Glutamatergic neuron (in vitro differentiated cells): ENCODE measurements at places on chromosomes 13 and 19.

DNA sequence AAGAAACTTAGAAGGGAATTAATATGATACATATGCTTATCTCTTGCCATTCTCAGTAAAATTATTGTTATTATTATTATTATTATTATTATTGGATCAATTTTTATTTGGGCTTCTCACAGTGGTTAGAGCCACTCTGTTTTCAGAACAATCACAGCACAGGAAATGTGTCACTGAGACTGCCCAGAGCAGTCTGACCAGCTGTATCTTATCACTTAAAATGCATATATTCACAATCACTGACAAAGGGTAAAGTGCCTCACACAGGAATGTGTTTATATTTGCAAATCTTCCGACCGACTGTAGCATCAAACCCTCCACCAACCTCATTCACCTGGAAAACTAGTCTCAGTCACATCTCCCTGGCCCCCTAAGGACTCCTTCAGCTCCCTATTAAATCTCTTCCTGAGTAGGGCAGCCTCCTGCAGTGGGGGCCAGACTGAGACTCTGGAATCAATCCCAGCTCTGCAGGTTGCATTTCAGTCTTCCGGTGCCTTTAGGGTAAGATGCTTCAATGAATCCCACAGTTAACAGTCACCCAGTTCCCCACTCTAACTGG is 738.3 kb upstream of the SLITRK5 start:
- DNase-seq, result no peak

DNA sequence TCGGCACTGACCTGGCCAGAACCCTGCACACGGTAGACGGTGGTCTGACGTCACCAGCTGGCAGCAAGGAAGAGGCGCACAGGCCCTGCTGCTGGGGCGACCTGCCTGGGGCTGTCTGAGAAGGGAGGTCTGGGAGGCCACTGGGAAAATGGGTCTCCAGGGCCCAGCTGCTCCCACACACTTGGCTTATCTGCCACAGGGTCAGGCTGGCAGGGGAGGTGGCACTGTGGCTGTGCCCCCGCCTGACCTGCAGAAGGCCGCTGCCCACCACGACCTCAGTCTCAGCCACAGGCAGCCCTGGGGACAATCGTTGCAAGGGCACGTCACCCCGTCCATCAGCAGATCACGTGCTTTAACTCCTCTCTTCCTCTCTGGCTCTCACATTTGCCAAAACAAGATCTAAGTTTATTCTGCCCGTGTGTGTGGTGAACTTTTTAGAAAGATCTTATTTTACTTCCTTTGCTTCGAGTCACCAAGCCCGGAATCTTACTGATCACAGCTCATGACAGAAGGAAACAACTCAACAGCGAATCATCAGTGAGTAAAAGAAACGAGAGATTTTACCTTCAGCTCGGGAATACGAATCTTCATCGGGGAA is 45.2 kb upstream of the RANBP3 start:
- no peak for DNase-seq

DNA sequence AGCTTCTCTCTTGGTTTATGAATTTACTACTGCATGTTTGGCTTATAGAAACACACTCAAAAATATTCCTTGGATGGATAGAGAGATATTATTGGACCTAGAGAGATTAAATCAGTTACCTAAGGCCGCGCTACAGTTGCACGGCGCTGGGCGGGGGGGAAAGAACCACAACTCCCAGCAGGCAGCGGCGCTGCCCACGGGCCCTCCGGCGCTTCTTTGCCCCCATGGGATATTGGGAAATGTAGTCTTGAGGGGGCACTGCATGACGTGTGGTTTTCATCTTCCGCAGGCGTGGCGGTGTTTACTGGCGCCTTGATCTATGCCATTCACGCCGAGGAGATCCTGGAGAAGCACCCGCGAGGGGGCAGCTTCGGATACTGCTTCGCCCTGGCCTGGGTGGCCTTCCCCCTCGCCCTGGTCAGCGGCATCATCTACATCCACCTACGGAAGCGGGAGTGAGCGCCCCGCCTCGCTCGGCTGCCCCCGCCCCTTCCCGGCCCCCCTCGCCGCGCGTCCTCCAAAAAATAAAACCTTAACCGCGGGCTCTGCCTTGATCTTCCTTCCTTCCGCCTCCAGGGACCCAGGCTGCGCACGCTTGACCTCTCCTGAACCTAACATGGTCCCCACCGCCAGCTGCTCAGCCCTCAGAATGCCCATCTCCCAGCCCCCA is 4.8 kb downstream of the EMP3 start:
- DNase-seq, result peak; percentile 91

GRCh38 chr13:25462301-25463125 is 90.7 kb downstream of the ATP8A2 start:
- no peak for DNase-seq

GRCh38 chr13:114106991-114107685 is 25.3 kb downstream of the RASA3 start:
- no peak for DNase-seq

- DNase-seq, result no peak
Observed at GRCh38 chr19:15248648-15249527, 16.6 kb upstream of the EPHX3 start.

GRCh38 chr13:23160638-23161480 is 19.9 kb upstream of the SGCG start:
- DNase-seq, result no peak

- no peak for DNase-seq
Observed at GRCh38 chr13:37690361-37690760, 91.8 kb upstream of the POSTN start.

GRCh38 chr19:4279267-4279529 is 132 bp downstream of the SHD start:
- DNase-seq, result no peak

DNA sequence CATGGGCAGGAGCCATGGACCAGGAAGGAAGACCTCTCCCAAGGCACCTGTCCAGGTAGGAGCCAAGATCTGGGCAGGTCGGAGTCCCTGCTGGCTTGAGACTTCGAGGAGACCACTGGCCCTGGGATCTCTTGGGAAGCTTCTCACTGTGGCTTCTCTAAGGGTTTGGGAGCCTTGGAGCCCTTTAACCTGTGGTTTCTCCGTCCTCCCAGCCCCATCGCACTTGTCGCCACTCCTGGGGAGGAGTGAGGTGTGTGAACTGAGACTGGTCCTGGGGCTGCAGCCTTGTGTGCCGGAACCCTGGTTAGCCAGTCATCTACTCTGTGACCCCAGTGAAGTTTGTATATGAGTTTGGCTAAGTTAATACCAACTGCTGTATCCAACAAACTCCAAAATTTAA is 8.2 kb downstream of the ZNF805 start:
- no peak for DNase-seq

- DNase-seq, result no peak
Observed at GRCh38 chr19:16023146-16023915, 53.0 kb upstream of the TPM4 start.

DNA sequence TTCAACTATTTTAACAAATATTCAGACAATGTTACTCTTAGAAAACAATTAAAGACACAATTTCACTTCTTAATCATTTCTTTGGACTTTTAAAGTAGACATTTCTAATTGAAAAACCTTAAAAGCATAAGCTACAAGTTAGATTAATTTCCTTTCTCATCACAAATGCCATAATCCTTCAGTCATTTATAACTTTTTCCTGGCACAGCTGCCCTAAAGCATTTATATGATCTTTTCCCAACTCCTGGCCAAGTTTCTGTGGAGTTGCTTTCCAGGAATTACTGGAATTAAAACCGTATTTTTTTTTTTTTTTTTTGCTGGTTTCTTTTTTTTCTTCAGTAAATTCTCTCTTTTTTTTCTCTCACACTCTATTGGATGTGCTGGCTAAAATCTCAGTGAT is 615.9 kb downstream of the TBC1D4 start:
- no peak for DNase-seq

GRCh38 chr19:16222806-16223205 is 25.1 kb downstream of the AP1M1 start:
- no peak for DNase-seq

DNA sequence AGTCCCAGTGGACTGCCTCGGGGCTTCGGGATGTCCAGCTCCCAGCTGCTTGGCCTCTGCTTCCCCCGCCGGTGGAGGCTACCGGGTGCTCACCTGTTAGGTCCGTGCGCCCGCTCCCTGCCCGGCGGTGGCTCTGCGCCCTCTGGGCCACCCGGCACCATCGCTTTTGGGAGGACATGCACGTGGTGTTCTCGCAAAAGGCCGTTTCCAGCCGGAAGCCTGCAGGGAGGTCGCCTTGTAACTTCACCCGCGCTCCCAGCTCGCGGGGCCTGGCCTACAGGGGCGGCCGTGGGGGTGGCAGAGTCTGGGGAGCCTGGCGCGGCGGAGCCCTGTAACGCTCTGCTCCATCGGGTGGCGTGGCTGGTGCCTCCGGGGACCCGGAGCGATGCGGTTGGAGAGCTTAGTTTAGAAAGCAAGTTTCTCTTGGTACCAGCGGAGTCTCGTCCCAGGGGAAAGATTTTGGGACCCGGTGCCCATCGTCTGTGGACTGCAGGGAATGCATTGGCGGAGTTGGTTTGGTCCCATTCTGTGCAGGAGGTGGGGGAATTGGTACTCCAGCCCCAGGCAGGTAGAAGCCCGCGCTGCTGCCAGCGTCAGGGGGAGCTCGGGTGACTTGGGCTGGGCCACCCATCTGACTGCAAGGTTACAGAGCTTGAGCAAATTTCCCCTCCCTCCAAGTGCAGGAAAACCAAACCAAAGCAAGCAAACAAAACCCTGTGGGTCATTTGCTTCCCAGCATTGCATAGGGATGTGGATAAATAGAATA is 673 bp downstream of the SPATA13 start:
- DNase-seq, result no peak

- DNase-seq, result no peak
Observed at GRCh38 chr13:29758531-29759114, 91.8 kb downstream of the UBL3 start.

DNA sequence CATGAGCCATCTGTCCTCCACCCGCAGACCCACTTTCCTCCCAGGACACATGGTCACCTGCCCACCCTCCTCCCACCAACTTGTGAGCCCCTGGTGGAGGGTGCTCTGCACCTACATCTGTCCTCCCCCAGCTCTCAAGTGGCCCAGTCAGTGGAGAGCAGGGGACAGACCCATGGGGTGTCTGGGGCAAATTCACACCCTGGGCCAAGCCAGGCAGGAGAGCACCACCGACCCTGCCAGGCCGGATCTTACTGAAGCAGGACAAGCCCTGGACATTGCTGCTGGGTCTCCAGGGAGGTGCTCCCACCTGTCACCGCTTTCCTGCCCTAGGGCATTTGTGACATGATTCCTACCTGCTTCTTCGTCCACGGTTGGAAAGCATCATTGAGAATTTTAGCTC is 221.6 kb downstream of the TUBA3C start:
- DNase-seq, result no peak

DNA sequence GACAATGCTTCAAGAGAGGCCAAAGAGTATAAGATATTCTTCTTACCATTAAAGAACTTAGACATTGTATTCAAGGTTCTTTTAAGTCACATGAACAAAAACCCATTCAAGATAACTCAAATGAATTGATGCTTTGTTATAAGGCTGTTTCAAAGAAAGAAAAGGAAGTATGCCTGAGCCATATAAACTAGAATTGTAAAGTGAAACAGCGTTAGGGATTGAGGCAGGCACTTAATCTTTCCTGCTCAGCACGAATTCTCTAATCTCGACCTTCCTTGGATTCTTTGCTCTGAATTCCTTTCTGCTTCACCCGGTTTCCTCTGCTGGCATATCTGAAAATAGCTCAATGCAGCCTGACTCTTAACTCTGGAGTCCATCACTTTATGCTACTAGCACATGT is 595.4 kb downstream of the DIAPH3 start:
- DNase-seq, result no peak

- no peak for DNase-seq
Observed at GRCh38 chr13:20633802-20634201, 66.8 kb downstream of the IFT88 start.

- DNase-seq, result no peak
Observed at GRCh38 chr13:74367193-74367592, 233.0 kb upstream of the KLF12 start.

- no peak for DNase-seq
Observed at GRCh38 chr19:2494447-2495129, 18.7 kb downstream of the GADD45B start.
